ENCODE measurements at places on chromosomes 16 and 17.

DNA sequence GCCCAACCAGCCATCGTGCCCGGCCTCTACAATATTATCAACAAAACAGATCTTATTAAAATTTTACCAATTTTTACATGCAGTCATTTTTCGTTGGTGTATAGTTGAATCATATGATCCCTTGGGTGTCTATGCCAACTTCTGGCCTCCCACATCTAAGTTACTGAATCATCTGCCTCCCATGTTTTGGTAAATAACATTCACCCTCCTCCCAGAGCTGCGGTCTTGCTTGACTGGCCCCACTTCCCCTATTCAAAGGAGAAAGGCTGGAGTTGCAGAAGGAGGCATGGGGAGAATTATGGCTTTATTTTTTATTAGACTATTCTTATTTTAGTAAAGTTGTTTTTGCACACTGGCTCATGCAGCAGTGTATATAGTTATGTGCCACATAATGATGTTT is 18.5 kb upstream of the CCL23 start:
- DNase-seq = no peak

DNA sequence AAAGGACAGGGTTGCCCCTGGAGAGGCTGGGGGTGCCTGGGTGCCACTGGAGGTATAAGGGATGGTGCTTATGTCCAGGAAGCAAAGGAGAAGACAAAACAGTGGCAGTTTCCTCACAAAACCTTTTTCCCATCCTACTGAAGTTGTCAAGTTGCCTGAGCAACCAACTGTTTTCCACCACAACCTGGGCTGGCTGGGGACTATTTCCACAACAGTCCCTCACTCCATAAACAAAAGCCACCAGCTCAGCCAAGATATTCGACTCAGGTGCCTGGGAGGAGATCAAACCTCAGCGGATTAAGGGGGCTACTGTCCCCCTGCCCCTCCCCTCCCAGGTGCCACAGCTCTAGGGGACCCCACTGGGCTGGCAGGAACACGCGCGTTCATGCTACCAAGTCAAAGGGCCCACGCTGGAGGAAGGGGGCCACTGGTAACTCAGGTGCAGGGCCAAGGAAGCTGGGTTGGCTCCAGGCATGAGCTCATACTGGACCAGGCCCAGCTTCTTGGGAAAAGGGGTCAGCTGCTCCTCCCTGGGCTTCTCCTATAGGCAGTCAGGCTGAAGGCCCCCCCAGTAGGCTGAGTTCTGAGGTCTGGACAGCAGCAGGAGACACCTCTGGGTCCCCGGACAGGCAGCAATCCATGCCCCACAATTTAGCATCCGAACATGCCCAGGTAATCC is 45.7 kb upstream of the MRPS23 start:
- no peak for DNase-seq

GRCh38 chr16:85384833-85385462 is 228.2 kb upstream of the GSE1 start:
- no peak for DNase-seq

- DNase-seq = no peak
Observed at GRCh38 chr17:70422862-70423261, 253.5 kb downstream of the KCNJ2 start.

DNA sequence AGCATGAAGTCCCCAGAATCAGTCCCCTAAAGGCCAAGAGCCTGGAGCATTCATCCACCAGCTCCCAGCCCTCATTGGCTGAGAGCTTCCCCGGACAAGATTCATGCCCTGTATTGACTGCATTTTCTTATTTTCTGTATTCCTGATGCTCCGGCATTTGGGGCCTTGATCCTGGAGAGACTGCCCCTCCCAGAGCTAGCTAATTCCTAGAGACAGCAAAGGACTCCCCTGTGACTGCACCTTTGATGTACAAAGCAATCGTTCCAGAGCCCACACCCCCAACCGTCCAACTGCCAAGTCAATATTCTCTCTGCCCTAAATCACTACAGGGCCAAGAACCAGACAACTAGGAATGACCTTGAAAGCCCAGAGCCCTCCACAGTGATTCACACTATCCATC is 93.4 kb upstream of the CDH5 start:
- DNase-seq = no peak

DNA sequence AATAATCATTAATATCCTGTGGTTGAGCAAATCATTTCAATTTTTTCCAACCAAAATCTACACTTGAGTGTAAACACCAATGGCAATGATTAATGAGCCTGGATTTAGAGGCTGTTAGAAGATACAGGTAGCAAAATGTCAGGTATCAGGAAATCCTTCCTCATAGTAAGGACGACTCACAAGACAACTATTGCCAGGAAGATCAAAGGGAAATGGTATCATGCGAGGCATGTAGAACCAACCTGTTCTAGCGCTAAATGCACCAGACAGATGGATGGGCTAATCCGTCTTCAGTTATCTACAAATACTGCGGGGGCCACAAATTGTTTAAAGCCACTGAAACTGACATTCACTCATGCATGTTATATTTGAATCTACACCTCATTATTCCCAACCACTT is 28.1 kb downstream of the TOX3 start:
- no peak for DNase-seq

- DNase-seq = no peak
Observed at GRCh38 chr17:47176389-47176826, 12.7 kb downstream of the CDC27 start.

DNA sequence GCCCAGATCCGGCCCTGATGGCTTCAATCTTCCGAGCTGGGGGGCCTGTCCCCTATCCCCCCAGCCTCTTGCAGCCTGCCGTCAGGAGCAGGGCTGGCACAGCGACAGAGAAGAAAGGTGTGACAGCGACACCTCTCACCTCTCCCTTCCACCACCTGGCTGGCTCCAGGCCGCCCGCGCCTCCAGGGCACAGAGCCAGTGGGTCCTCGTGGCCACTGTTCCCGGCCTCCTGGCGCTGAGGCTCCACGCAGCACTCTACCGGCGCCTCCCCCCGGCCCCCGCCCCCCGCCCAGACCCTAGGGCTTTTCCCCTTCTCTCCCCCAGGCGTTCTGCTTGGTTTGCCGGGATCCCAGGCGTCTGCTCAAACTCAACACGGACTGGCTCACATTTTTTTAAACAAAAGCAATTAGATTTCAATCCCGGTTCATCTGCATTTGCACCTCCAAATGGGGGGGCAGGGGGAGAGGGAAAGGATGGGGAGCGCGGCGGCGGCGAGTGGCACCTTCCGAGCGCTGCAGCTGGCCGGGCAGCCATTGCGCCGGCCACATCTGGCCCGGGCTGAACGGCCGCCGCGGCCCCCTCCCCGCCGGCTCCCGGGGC is 12.8 kb upstream of the CBX8 start:
- no peak for DNase-seq

DNA sequence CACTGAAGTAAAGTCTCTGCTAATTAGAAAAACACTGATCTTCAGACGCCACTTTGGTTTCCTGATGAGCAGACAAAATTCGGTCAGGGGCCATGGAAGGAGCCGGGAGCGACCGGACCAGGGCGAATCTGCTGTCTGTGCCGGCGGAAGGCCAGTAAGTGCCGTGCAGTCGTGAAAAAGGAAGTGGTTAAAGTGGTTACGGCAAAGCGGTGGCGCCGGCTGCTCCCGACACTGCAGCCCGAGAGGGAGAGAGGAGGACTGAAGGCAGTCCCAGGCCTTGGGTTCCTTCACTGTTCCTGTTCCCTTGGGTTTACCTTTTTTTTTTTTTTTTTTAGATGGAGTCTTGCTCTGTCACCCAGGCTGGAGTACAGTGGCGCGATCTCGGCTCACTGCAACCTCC is 17.3 kb upstream of the HEXD start:
- DNase-seq = no peak

DNA sequence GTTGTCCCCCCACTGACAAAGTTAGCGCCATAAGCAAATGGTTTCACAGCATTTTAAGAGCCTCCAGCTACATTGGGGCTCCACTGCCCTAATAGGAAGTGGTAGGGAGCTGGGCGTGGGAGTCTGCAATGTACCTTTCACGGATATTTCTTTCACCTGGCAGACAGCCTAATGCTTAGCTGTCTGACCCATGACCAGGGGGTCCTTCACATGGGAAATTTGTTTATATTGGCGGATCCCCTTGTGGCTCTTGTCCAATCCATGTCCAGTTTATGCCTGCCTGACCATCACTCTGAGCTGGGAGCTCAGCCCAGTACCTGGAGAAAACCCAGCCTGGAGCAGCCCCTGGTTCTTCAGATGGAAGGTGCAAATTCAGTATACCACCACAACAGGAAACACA is 145.0 kb downstream of the ZNF18 start:
- DNase-seq = no peak

DNA sequence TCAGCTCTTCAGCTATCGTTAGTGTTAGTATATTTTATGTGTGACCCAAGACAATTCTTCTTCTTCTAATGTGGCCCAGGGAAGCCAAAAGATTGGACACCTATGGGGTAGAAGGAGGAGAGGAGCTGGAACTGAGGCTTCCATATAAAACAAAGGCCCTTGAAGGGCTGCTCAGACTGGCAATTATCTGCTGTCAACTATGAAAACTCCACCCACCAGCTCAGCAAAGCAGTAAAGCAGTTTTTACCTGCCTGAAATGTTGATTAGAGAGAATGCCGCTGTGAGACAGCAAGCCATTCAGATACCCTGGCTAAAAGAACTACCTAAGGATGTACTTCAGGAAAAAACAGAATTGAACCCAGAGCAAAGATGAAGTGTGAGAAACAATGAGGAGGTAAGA is 45.9 kb upstream of the GNAO1 start:
- DNase-seq = no peak

DNA sequence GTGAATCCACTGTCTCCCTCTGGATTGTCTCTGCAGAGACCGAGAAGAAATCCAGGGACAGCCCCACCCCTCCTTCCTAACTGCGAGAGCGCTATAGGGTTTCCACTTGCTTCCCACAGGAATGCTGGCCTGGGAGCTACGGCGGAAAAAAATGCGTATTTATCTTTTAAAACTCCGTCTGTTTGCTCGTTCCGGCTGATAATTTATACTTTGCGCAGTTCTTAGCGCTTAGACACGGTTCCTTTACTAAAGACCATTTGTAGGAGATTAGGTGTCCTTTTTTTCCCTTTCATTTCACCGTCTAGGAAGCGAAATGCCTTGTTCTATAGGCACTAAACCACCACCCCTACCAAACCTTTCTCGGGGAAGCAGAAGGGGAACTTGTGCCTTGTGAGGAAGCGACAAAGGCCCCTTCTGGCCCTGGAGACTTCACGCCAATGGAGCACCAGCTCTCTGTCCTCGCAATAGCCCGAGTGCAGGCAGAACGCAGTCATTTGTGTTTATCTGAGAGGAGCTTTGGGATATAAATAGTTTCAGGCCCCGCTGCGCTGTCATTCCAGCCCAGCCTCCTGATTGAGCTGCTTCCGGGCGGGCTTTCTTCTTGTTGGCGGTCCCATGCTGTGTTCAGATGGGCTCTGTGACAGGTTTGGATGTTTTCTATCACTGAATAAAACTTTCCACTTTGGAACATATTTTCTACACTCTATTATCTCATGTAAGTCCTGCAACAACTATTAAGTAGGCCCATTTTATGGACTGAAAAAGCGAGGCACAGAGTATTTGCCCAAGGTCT is 791 bp upstream of the SUPT4H1 start:
- no peak for DNase-seq

GRCh38 chr16:23092072-23092800 is 57.0 kb downstream of the USP31 start:
- no peak for DNase-seq

- DNase-seq = no peak
Observed at GRCh38 chr17:82148997-82149396, 51.0 kb upstream of the FASN start.

- no peak for DNase-seq
Observed at GRCh38 chr17:48952904-48953303, 8.3 kb upstream of the SNF8 start.

- peak; percentile 82 for DNase-seq
Observed at GRCh38 chr17:59440757-59441463, 109.5 kb downstream of the YPEL2 start.

GRCh38 chr16:17289050-17289449 is 181.7 kb downstream of the XYLT1 start:
- DNase-seq = no peak

DNA sequence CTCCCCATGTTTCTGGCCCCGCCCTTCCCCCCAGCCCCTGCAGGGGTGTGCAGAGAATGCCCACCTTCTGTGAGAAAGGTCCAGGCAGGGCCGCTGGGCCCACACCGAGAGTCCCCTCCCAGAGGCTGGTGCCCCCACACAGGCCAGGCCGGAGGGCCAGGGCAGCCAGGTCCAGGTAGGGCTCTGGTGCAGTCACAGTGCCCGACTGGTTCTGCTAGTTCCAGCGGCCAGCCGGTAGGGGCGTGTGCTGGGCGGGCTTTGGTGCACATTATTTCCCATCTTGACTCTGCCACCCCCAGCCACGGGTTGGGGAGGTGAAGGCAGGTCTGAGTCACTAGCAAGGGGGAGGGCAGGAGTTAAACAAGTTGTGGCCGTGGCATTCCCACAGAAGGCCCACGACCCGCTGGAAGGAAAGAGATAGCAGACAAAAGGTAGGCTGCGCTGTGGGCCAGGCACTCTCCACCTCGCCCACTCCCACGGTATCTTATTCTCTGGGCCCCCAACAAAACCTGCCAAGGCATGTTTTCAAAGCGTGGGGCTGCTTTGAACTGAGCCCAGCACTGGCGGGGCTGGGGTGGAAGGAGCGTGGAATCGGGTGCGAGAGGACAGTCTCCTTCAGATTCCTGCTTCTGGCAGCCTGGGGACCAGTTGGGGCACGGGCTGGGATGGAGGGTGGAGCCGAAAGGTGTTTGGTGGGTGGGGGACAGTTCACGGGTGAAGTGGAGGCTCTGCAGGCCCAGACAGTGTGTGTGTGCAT is 1.9 kb downstream of the EPN3 start:
- DNase-seq = no peak

GRCh38 chr17:66032082-66032712 is 159.7 kb downstream of the CEP112 start:
- DNase-seq = no peak

DNA sequence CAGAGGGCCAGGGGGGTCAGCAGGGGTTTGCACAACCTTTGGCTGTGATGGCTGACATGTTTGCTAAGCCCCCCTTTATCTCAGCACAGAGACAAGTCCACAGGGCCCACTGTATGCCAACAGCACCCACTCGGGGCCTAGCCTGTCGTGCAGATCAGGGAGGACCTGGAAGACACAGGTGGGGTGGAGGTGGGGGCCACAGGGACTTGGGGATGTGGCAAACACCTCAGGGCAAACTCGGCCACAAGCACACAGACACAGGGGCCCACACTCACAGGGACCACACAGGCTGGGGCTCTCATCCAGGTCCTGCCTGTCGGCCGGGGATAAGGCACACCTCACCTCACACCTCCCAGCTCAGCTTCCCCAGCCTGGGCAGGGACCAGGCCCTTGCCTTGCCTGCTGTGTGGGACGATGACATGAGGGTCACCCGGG is 87.9 kb downstream of the C16orf78 start:
- DNase-seq = no peak

- no peak for DNase-seq
Observed at GRCh38 chr16:66948134-66948836, 12.8 kb upstream of the CES3 start.

GRCh38 chr17:47223007-47223406 is 13.9 kb downstream of the MYL4 start:
- DNase-seq = no peak

- no peak for DNase-seq
Observed at GRCh38 chr17:76240461-76241203, at the start of gene RNF157. RNF157 (minus strand) TSS chr17:76240493; CDS start chr17:76240240, 253 bp downstream.

Data from DMS 273 treated with DMSO at 0.1 percent for 48 hours (cell line).